ENCODE measurements at places on chromosomes 2 and 18.

GRCh38 chr2:226411727-226412360 is 387.8 kb downstream of the IRS1 start:
- DNase-seq, result no peak

- DNase-seq, result no peak
Measured at GRCh38 chr2:191573216-191573615, 104.7 kb upstream of the NABP1 start.

DNA sequence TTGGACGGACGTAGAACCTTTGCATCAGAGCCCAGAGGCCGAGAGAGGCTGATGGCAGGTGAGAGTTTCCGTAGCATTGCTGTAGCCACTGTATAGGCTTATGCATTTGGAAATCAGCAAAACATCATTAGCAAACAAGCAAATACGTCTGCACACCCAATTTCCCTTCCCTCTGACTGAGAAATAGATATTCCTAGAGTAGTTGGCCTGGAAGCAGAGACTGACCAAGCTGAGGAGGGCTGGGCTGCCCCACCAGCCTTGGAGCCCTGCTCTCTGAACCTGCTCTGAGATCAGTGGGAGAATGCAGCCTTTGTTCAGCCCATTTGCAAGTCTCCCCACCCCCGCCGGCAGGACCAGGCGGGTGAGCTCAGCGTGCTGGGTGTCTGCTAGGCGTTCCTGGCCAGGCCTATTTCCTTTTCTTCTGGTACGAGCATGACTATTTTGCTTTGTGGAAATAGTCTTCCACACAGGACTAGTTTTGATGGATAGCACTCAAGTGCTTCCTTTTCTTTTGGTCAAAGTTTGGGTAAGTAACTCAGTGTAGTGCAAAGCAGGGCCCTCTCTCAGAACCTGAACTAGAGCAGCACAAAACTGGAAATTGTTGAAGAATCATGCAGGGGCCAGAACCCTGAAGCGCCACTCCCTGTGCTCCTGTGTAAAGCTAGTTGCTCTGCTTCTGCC is 21.9 kb upstream of the RNF149 start:
- DNase-seq, result no peak

DNA sequence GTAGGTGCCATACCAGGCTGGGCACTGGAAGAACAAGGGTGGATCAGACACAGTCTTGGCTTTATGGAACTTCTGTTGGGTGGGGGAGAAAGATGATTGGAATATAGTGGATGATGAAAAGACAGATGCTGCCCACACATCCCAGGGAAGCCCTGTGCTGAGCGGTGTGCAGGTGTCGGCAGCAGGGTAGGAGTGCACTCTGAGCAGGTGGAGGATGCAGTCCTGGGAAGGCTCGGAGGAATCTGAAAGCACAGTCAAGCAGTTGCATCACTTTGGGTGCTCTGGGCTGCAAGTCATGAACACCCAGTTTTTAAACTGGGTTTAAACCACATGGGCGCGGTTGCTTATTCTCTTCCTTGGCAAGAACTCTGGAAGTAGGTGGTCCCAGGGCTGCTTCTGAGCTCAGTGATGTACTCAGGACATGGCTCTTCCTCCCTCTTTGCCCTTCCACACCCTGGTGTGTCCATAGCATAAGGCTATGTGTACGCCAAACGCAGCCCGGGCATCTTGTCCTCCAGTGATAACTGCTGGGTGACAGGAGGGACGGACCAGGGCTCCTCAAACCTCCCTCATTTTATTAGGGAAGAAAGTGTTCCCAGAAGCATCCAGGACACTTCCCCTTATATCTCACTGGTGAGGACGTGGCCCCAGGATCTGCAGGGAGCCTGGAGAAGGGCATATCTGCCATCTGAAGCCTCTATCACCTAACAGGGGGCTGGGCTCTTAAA is 84.0 kb downstream of the SH3RF3 start:
- no peak for DNase-seq

DNA sequence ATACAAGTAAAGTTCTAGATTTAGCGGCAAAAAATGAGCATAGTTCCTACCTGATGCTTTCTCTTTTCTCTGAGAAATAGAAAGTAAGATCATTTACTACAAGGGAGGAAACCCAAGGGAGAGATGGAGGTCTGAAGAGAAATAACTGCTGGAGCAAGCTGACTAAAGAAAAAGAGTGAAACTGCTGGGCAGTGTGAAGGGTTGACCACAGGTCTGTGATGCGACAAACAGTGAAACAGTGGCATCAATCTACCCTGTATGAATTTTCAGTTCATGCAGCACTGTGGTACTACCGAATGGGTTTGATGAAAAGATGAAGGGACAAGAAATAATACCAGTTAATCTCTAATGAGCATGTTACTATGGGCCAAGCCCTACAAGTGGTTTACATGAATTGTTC is 52.2 kb downstream of the CUL3 start:
- no peak for DNase-seq

- DNase-seq, result peak; percentile 42
Measured at GRCh38 chr2:64865073-64865830, 123.9 kb upstream of the SLC1A4 start.

GRCh38 chr18:55109818-55110414 is 150.7 kb upstream of the CCDC68 start:
- no peak for DNase-seq
